Right lung (tissue), 10 donors: ENCODE measurements at places on chromosomes 5 and 9. TPM values are rescaled to one million over a fixed set of nuclear protein-coding genes. Genes with fewer than 3 reads are reported as not detected.

DNA sequence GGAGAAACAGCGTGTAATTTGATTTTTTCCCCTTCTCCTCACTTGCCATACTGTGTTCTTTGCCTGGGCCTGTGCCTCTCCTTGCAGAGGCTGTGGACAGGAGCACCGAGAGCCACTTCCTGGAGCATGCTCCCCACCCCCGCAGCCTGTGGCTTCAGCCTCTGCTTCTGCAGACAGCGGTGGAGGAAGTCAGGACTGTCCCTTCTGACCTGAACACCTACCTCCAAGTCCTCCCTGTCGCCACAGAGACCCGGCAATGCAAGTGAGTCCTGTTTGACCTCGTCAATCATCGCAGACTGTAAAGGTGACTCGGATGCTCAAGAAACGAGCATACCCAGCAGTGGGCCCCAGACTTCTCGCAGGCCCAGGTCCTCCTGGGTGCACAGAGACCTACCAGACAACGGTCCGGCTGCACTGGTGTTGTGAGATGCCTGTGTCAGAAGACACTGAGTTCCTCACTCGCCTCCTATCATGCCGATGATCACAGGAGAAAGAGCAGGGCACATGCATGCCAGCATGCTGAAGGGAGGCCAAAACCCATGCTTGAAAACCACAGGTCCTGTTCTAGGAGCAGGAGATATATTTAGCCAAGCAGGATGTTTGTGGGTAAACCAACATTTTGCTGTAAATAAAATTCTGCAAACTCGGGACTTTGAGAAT lies 198.8 kb downstream of the AUH start:
- no peak for DNase-seq

DNA sequence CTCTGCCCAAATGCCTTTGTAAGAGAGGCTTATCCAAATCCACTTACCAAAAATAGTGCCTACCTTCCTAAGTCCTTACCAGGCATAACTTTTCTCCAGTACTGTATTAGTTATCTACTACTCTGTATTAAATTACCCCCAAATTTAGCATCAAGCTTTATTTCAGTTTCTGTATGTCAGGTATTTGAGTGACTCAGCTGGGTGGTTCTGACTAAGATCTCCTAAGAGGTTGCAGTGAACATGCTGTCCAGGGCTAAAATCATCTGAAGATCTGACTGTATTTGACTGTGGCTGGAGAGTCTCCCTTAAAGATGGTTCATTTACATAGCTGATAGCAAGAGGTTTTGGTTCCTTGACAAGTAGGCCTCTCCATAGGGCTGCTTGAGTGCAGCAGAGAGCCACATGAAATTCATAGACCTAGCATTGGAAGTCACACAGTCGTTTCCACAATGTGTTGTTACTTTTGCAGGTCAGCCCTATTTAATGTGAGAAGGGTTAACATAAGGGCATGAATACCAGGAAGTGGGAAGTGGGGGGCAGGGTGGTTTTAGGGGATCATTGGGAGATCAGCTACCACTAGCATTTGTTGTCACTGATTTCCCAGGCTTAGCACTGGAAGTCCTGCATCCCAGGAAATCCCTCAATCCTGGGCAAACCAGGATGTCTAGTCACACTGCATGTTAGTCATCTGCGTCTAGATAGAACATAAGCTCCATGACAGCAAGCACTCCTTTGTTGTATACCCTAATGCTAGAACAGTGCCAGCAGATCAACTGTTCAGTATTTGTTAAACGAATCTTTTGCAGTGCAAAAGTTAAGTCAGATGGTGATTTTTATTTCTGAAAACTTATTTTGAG lies 2.0 kb upstream of the ZNF622 start:
- no peak for DNase-seq

SOHLH1 gene
- not detected for polyA plus RNA-seq

FBXW5 gene
- polyA plus RNA-seq: 28.1 TPM

- no peak for DNase-seq
Measured at GRCh38 chr9:3237121-3237520, 288.7 kb downstream of the RFX3 start.

FOXD4 gene
- 0.33 TPM for polyA plus RNA-seq

LCN9 gene
- not detected for polyA plus RNA-seq
